ENCODE measurements at places on chromosomes 3 and 15.

- no peak for DNase-seq
Observed at GRCh38 chr3:111676211-111677006, 81.3 kb upstream of the ZBED2 start.

- DNase-seq, result no peak
Observed at GRCh38 chr15:60423537-60423936, 25.8 kb upstream of the ANXA2 start.

DNA sequence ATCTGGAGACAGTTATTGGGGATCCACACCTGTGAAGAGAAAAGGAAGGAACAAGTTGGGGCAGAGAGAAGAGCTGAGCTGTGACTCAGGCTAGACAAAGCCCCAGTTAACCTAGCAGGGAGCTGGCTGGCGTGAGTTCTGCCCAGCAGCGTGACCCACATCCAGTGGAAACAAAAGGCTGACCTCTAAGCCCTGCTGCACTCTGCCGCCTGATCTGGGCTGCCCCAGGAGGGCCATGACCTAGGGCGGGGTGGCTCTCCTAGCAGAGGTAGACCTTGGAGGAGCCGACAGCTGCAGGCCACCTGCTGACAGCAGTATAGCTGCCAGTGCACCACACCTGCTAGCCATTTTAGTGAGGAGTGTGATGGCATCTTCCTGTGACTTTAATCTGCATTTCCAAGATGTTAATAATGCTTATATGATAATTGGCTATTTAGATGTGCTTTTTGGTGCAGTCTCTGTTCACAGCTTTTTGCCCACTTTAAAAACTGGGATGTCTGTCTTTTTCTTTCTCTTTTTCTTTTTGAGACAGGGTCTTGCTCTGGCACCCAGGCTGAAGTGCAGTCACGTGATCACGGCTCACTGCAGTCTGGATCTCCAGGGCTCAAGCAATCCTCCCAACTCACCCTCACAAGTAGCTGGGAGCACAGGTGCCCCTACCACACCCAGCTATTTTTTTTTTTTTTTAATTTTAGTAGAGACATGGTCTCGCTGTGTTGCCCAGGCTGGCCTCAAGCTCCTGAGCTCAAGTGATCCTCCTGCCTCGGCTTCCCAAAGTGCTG, 78.1 kb downstream of the LSM3 start:
- DNase-seq, result no peak

GRCh38 chr3:16828815-16829214, 55.9 kb upstream of the PLCL2 start:
- DNase-seq, result peak; percentile 48

GRCh38 chr3:115784739-115785536, 161.6 kb downstream of the GAP43 start:
- DNase-seq, result no peak

GRCh38 chr3:160124224-160124623, 101.0 kb upstream of the C3orf80 start:
- no peak for DNase-seq

GRCh38 chr15:90307661-90308060, 42.2 kb downstream of the NGRN start:
- no peak for DNase-seq

DNA sequence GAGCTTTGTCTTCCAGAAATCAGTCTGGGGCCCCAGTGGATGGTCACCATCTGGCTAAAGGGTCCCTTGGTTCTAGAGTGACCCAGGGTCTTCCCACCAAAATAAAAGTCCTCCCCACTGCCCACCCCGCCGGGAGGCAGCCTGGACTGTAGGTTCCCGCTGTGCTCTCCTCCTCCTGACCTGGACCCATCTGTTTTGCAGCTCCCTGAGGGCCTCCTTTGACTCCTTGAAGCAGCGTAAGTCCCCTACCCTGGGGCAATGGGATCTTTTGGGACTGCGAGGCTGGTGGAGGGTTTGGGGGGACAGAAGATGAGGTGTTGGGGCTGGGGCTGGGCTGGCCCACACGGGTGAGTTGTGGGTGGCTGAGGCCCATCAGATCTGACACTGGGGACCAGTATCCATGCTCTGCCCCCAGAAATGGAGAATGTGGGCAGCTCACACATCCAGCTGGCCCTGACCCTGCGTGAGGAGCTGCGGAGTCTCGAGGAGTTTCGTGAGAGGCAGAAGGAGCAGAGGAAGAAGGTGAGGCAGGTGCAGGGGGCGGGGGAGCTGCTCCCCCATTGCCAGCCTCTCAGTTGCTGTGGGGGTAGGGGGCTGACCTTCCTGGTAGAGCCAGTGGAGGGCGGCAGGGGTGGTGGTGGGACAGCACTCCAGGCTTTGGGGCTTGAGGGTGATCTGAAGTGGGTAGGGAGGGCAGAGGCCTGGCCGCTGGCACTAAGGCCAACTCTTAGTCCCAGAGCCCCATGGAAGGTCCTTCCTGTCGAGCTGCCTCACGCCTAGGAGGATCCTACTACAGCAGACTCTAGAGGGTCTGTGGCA, 30.4 kb downstream of the PSTPIP1 start:
- DNase-seq, result no peak

GRCh38 chr3:107213044-107213669, 164.1 kb upstream of the CCDC54 start:
- no peak for DNase-seq

- DNase-seq, result no peak
Observed at GRCh38 chr3:136350132-136350531, 100.0 kb downstream of the PCCB start.

DNA sequence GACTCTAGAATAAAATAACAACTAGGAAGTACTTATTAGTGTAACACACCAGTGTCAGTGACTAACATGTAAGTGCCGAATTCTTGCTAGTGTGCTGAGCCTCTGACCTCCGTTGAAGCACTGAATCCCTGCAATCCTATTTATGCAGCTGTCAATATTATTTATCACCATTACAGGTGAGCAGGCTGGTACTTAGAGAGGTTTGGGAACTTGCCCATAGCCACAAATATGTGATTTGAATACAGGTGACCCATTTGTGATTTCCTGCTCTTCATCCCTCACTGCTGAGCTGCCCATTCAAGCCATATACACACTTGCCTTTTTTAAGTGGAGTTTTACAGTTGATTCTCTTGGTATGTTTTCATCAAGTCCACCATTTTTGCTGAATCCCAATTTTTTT, 12.2 kb downstream of the EIF4E3 start:
- DNase-seq, result no peak

- no peak for DNase-seq
Observed at GRCh38 chr3:119659606-119660291, 640 bp downstream of the POPDC2 start.

GRCh38 chr3:134991003-134991402, 195.9 kb downstream of the EPHB1 start:
- no peak for DNase-seq

- no peak for DNase-seq
Observed at GRCh38 chr3:149634072-149634471, 23.8 kb downstream of the WWTR1 start.

- DNase-seq, result no peak
Observed at GRCh38 chr3:102224171-102224570, 210.6 kb upstream of the ZPLD1 start.

GRCh38 chr3:57791245-57791644, 35.1 kb downstream of the SLMAP start:
- DNase-seq, result no peak

- no peak for DNase-seq
Observed at GRCh38 chr3:59527493-59527892, 477.7 kb upstream of the CFAP20DC start.

- DNase-seq, result no peak
Observed at GRCh38 chr3:132626955-132627354, 29.9 kb downstream of the ACKR4 start.

GRCh38 chr3:88534534-88534933, 384.8 kb downstream of the C3orf38 start:
- DNase-seq, result no peak

DNA sequence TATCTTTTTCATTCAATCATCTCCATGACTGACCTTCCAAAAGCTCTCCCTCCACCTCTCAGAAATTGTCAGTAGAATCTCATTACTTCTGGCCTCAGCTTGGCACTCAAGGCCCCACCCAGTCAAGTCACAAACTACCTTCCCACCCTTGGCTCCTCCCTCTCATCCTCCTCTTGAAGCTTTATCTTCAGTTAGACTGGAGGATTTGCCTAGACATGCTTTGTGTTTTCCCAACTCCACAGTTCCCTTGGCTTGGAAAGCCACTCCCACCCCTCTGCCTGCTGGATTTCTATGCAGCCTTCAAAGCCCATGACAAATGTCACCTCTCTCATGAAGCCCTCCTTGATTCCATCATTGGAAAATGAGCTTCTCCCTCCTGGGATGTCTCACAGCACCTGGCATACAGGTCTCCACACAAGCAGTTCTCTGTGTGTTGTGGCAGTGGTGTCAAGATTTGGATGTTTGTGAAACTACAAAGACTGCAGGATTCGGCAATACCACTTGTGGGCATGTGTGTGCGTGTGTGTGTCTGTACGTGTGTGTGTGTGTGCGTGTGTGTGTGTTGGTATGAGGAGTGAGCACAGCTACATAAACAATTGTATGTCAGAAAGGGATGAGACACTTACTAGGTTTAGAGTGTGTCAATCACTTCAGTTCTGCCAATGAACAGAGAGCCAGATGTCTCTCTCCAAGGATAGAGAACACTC, 45.3 kb upstream of the VPS8 start:
- no peak for DNase-seq

GRCh38 chr3:124584552-124585391, 145.5 kb upstream of the UMPS start:
- DNase-seq, result peak; percentile 77

DNA sequence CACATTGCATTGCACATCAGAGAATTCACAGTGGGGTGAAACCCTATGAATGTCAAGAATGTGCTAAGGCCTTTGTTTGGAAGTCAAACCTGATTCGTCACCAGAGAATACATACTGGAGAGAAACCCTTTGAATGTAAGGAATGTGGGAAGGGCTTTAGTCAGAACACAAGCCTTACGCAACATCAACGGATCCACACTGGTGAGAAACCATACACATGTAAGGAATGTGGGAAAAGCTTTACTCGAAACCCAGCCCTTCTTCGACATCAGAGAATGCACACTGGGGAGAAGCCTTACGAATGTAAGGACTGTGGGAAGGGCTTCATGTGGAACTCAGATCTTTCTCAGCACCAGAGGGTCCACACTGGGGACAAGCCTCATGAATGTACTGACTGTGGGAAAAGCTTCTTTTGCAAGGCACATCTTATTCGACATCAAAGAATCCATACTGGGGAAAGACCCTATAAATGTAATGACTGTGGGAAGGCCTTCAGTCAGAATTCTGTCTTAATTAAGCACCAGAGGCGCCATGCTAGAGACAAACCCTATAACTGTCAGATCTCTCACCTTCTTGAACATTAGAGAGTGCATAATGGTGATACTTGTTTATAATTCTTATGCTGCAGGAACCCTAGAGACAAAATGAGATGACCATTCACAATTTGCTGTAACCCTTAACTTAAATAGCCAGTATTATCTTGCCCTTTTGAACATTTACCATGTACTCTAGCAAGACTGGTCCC, 9.0 kb downstream of the ZNF662 start:
- DNase-seq, result no peak

GRCh38 chr3:143036557-143036956, 35.2 kb downstream of the U2SURP start:
- no peak for DNase-seq

DNA sequence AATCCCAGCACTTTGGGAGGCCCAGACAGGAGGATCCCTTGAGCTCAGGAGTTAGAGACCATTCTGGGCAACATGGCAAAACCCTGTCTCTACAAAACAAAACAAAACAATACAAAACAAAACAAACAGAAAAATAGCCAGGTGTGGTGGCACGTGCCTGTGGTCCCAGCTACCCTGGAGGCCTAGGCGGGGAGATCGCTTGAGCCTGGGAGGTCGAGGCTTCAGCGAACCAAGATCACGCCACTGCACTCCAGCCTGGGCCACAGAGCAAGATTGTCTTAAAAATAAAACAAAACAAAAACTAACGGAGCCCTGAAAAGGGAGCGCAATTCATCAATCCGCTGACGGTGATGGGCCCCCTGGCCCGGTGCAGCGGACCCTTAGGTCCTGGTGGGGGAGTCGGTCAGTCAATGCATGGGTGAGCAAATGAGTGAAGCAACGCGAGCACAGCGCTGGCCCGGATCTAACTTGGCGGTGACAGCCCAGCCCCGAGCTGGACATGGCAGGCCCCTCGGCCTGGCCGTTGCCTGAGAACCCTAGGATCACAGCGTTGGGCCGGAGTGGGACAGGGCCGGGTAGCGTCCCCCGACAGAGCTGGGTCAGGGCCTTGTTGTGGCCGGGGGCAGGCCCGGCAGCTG, 52.4 kb upstream of the BLM start:
- no peak for DNase-seq

- DNase-seq, result no peak
Observed at GRCh38 chr3:126498929-126499328, 18.6 kb downstream of the UROC1 start.

DNA sequence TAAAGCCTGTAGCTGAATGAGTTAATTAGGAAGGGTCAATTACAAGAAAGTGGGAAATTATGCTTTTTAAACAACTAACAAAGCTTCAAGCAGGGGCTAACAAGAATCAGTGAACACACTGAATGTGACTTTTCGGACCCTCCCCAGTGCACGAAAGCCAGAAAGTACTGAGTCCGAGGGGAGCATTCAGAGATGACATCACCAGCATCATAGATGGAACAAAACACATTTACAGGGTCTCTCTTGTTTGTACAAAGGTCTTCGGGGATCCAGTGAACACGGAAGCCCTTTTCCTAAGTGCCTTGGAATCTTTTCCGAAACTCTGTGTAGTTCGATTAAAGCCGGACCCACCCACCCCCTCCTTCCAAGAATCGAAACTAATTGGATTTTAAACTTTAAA, 829 bp downstream of the DCP1A start:
- peak; percentile 19 for DNase-seq

DNA sequence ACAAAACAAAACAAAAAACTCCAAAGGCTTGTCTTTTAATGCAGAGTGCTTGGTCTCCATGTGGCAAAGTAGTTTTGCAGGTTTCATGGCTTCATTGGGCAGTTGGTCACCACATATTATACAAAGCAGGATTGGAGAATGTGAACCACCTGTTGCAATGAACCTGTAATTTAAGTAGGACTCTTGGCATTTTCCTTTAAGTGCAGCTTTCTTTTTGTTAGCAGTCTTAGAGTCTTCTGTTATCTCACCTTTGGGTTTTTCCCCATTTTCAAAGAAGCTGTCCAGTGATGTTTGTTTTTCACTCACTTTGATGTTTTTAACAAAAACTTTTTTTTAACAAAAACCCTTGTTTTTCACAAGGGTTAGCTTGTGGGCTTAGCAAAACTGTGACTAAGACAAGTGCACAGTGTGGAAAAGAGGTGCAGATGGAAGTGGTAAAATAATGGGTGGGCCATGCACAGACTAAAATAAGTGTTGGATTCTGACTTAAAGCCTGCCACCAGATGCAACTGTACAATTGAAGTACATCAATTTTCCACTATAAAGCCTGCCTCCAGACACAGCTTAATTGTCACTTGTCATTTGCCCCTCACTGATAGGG, 2.9 kb upstream of the PLSCR1 start:
- no peak for DNase-seq

- DNase-seq, result no peak
Observed at GRCh38 chr3:46614431-46614830, 2.1 kb downstream of the FAM240A start.

- no peak for DNase-seq
Observed at GRCh38 chr15:64144565-64145281, 6.8 kb upstream of the SNX22 start.

GRCh38 chr3:97711654-97712053, 52.9 kb upstream of the ARL6 start:
- no peak for DNase-seq

GRCh38 chr3:151008699-151009098, 36.2 kb upstream of the CLRN1 start:
- DNase-seq, result peak; percentile 28

- no peak for DNase-seq
Observed at GRCh38 chr3:9727743-9728142, 3.8 kb upstream of the BRPF1 start.

Data from HEK293T (cell line).